D721Med (cell line): ENCODE measurements at places on chromosomes 5 and 9.

GRCh38 chr5:74433896-74434829, 206.4 kb downstream of the ENC1 start:
- no peak for DNase-seq

DNA sequence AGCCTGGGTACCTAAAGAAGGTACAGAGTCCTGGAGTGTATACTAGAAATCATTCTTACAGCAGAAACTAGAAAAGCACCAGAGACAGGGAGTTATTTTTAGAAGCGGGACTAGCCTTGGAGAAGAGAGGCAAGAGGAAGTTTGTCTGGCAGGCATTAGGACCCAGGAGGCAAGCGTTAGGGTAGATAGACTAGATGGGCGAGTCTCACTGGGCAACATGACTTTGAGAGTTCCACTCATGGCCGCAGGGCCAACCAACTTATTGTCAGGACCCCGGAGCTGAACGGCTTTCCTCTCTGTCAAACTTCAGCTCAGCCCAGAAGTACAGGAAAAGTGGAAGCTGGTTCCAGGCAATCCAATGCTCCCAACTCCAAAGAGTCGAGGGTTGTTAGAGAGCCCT, 34.1 kb upstream of the NPR3 start:
- DNase-seq: no peak

DNA sequence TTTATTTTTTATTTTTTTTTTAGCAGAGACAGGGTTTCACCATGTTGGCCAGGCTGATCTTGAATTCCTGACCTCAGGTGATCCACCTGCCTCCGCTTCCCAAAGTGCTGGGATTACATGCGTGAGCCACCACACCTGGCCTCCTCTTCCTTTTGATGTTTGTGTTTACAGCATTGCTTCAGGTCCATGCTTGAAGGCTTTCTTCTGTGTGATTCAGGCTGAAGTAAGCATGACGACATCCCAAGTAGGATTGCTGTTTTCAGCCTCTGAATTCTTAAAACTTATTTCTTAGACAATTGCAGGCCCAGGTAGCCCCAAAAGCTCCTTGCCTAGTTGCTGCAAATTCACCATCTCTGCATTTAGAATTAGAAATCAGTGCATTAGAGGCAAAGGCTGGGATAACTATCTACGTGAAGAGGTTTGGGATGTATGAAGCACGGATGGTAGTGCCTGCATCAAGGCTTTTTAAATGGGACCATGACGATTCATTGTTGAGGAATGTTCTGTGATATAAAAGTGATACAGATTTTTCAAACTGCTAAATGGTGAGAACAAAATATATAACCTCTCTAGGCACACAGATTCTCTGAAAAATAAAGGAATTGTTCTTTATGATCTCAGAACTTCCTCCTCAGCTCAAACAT, 3.0 kb upstream of the ETF1 start:
- DNase-seq: no peak

- DNase-seq: no peak
Measured at GRCh38 chr5:115514220-115514619, 30.4 kb downstream of the FEM1C start.

- no peak for DNase-seq
Measured at GRCh38 chr9:70747261-70747718, 332.8 kb upstream of the KLF9 start.

- DNase-seq: no peak
Measured at GRCh38 chr9:110178281-110178680, 29.7 kb downstream of the C9orf152 start.
